ENCODE measurements at places on chromosomes 7 and 10.

DNA sequence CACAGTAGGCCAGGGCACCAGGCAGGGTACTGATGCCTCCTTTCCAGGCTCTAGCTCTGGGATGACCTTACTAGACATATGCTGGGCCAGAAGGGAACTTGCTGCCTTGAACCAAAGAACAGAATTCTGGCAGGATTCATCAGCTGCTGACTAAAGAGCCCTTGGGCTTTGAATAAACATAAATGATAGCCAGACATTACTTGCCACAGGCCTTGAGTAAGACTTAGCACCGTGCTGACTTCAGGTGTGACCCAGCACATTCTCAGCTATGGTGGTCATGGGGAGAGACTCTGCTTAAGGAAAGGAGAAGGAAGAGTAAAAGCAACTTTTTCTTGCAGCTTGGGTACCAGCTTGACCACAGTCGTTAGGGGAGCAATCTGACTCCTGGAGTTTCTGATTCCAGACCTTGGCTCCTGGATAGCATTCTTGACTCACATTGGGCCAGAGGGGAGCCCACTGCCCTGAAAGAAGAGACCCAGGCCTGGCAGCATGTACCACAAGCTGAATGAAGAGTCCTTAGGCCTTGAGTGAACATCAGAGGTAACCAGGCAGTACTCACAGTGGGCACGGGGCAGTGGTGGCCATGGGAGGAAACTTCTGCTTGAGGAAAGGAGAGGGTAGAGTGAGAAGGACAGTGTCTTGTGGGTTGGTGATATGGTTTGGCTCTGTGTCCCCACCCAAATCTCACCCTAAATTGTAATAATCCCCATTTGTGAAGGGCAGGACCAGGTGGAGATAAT lies 926.1 kb upstream of the SORCS1 start:
- no peak for DNase-seq

GRCh38 chr7:96182424-96183158 lies 139.3 kb downstream of the SLC25A13 start:
- DNase-seq = no peak

DNA sequence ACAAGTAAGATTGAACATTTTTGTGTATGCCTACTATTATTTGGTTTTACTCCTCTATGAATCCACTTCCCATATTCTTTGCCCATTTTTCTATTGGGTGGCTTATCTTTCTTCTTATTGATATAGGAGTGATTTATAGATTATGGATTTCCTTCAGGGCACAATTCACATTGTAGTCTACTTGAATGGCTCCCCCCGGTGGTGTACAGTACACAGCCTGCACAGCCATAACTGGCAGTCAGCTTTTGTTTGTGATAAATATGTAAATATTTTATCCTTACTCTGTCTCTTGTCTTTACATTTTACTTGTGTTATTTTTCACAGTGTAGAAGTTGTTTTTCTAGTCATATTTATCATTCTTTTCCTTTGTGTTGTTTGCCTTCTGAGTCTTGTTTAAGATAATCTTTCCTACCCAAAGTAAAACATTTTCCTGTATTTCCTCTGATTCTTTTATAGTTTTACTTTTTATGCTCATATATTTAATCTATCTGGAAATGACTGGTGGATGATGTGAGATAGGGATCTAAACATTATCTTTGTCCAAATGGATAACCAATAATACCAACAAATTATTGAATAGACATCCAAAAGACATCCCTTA lies 23.9 kb upstream of the CALD1 start:
- DNase-seq = no peak

GRCh38 chr10:115093286-115093775 lies at the start of gene ATRNL1:
TSS of gene ATRNL1 (plus strand) at chr10:115093365. CDS start at chr10:115093751, 386 bp downstream.
- peak; percentile 24 for DNase-seq

DNA sequence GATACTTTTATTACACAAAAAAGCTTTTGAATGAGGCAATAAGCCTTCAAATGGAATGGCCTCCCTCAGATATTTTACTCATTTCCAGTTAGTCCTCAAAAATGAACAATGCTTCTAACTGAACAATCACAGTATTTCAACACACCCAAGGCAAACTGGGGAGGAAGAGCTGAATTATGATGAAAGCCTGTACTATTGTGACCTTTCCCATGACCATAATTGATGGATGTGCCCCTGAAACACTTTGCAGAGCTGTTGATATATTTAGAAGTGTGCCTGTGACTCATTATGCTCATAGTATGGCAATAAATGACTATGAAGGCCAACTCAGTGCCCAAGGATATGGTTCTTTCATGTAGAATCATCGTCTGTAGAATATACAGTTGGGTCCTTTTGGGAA lies 248.1 kb downstream of the AHR start:
- no peak for DNase-seq

Measured in A549 (cell line).